ENCODE measurements at places on chromosomes 5 and 9.

DNA sequence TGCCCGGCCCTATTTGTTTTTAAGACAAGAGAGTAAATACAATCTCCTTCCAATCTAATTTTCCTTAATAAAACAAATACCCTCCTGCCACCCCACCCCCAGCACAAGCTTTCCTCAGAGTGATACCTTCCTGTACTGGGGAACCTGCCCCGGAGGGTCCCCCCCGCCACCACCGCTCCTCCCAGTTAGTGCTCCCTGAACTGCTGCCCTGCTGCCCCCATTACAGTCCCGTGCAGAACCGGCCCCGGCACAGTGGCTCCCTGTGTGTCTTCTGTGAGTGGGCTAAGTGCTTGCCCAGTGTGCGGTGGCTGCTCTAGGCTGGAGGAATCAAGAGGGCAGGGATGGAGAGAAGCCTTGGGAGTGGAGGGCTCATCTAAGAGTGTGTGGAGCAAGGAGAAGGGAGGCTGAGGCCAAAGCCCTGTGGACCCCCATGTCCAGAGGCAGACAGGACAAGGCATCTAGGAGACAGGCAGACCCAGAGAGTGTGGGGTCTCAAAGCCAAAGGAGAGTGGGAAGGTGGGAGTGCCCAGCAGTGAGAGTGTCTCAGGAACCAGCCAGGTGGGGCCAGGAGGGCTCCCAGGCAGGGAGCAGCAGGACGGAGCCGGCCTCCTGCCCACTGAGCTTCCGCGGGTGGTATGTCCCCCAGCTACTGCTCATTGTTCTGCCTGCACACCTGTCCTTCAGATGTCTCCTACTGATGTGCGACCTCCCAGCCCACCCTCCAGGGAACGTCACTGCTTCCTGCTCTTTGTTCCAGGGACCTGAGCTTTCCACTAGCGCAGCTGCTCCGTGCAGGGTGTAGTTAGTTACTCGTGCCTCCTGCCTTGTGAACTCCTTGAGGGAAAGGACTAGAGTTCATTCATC is 129.0 kb downstream of the DAB2IP start:
- DNase-seq = no peak

GRCh38 chr5:10501554-10502075 is 59.9 kb downstream of the ROPN1L start:
- DNase-seq = no peak

DNA sequence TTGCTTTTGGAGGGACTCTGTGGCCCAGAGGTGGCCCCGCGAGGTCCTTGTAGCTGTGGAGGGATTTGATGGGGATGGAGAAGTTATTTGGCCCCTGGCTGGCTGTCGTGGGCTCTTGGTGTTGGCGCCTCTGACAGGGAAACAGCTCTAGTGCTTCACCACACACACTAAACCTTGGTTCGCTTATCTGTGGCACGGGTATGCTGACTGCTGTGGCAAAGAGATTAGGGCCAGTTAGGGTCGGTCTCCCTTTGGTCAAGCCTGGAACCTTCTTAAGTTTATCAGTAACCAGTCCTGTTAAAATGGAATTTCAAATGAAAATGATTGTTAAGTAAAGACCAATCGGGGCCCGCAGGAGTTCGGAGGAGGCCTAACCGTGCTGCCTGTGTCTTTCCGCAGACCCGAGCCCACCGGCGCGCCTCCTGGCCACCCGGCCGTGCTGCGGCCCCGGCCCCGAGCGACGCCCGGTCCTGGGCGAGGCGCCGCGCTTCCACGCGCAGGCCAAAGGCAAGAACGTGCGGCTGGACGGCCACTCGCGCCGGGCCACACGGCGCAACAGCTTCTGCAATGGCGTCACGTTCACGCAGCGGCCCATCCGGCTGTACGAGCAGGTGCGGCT is 28.4 kb downstream of the NEURL1B start:
- DNase-seq = no peak

DNA sequence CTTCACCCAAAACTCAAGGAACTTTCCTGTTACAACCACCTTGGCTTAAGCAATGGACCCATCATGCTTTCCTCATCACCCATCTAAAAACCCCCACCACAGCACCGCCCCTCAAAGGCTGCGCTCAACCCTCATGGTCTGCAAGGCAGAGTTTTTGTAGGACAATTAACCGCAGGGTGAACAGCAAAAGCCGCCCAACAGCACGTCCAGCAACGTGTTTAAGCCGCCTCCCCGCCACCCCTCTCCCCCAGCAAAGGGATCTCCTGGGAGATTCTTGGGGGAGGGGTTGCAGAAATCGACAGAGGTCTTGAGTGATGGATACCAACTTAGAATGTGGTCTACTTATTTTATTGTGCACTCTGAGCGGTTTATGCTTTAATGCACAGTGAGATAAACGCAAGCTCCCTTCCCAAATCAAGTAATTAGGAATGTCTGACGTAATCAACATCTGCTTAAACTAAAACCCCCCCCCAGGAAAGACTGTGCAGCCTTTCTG is 1.9 kb downstream of the ROR2 start:
- no peak for DNase-seq

- DNase-seq = no peak
Observed at GRCh38 chr9:19441730-19442129, 32.9 kb downstream of the ACER2 start.

DNA sequence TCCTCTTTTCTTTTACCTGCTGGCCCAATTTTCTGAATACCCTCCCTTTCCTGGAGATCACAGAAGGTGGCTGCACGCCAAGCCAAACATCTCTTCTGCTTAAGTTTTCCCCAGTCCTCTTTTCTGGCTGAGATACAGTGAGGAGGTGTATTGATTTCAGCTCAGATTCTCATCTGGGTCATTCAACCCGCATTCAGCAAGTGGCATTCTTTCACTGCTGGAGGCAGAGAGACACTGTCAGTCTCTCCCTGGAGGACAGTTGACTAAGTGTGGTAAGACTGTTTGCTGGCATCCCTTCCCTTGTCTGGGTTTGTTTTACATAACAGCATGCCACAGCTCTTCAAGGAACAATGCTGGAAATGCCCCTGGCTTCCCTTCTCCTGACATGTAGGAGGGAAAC is 60.5 kb downstream of the GABRG2 start:
- DNase-seq = no peak

DNA sequence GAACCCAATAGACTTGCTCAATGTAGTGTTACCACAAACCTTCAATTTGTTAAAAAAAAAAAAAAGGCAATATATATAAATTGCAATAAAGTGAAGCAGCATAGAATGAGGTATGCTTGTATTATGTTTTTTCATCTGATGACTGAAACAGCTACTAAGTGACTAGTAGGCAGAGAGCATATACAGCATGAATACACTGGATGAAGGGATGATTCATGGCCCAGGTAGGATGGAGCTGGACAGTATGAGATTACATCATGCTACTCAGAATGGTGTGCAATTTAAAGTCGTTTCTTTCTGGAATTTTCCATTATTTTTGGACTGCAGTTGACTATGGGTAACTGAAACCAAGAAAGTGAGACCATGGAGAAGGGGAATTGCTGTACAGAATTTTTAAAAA is 161.2 kb downstream of the GNA14 start:
- no peak for DNase-seq

DNA sequence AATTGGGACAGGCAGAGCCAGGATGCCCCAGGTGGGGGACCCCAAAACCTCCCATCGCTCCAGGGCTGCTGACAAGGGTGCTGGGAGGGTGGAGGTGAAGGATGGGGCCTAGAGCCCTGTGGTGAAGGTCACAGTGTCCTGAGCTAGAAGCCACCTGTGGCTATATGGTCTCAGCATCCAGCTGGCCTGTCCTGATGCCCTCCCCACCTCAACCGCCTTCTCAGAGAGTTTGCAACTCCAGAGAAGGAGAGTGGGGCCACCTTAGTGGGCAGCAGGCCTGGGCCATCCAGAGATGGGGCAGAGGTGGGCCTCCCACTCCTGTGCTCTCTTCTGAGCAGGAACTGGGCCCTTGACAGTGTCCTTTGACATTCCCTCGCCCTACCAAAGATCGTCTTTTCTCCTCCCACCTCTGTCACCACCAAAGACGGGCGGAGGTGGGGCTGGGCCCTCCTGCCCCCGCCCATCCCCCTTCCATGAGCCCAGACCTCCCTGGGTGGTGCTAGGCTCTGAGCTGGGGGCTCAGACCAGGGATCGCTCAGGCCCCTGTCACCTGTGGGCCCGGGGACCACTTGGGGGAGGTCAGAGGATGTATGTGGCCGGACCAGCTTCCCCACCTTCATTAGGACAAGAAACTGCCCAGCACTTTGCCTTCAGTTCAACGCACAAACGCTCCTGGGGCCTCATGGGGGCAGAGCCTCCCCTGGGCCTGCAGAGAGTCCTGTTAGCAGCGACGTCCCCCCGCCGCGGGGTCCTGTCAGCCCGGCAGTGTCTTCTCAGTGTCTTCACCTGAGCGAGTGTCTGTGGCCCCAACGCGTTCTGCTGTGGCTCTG is 10.0 kb upstream of the DOLPP1 start:
- no peak for DNase-seq

GRCh38 chr9:37238122-37238521 is 117.7 kb downstream of the ZCCHC7 start:
- DNase-seq = no peak

Data from activated CD8-positive, alpha-beta memory T cell treated with anti-CD3 and anti-CD28 coated beads for 1 hour (primary cell).